ENCODE measurements at places on chromosomes 16 and 17.

DNA sequence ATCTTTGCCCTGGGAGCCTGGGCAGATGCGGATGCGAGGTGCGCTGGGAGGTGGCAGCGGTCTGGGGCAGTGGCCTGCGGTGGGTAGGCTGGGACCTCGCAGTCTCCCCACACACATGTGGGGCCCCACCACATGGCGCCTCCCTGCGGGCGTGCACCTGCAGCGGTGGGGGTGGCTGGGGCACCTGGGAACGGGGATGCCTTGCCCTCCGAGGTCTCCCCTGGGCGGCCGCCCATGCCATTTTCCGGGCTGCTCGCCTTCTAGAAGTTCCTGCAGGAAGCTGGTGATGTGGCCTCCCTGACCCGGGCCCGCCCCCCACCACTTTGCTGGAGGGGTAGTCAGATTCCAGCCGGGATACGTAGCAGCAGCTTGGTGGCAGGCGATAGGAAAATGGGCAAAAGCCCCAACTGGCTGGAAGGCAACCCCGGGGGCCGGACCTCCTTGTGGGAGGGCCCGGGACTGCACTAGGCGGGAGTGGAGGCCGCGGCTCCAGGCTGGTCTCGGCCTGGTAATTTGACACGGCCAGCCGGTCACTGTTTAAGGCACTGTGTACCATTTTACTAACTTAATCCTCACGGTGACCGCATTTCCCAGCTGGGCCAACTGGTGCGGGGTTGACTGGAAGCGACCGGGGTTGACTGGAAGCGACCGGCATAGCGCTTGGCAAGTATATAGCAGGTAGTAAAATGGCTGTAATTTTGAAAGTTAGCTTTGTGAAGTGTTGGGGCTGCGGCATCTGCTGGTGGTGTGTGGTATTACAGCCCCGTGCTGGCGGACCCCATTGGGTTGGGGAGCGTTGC is 38.5 kb downstream of the IGF2BP1 start:
- no peak for DNase-seq

DNA sequence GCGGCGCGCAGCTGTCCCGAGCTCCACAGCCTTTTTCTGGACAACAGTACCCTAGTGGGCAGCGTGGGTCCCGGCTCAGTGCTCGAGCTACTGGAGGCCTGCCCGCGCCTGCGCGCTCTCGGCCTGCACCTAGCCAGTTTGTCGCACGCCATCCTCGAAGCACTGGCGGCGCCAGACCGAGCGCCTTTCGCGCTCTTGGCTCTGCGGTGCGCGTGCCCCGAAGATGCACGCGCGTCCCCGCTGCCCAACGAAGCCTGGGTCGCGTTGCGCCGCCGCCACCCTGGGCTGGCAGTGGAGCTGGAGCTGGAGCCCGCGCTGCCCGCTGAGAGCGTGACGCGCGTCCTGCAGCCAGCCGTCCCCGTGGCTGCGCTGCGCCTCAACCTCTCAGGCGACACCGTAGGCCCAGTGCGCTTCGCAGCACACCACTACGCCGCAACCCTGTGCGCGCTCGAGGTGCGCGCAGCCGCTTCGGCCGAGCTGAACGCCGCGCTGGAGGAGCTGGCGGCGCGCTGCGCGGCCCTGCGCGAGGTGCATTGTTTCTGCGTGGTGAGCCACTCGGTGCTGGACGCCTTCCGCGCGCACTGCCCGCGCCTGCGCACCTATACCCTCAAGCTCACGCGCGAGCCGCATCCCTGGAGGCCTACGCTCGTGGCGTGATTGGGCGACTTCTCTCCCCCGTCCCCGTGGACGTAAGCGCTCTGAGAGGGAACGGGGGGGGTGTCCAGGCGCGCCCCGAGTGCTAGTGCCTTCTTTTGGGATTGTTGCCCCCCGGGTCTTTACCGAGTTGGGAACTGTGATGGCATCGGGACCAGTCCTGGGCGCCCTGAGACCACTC is 1.2 kb upstream of the HSF4 start:
- no peak for DNase-seq

GRCh38 chr17:50146927-50147665 is 3.4 kb downstream of the PPP1R9B start:
- no peak for DNase-seq

GRCh38 chr17:21239680-21240368 is 13.4 kb downstream of the NATD1 start:
- DNase-seq: no peak

- no peak for DNase-seq
These were observed 7.2 kb downstream of the ALOX12B start for GRCh38 chr17:8080208-8080798.

DNA sequence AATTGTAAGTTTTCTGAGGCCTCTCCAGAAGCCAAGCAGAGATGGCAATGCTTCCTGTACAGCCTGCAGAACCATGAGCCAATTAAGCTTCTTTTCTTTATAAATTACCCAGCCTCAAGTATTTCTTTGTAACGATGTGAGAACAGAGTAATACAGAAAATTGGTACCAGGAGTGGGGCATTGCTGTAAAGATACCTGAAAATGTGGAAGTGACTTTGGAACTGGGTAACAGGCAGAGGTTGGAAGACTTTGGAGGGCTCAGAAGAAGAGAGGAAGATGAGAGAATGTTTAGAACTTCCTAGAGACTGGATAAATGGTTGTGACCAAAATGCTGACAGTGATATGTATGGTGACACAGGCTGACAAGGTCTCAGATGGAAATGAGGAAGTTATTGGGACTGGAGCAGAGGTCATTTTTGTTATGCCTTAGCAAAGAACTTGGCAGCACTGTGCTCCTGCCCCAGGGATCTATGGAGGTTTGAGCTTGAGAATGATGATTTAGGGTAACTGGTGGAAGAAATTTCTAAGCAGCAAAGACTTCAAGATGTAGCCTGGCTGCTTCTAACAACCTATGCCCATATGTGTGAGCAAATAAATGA is 23.1 kb downstream of the PRDM7 start:
- DNase-seq: no peak

DNA sequence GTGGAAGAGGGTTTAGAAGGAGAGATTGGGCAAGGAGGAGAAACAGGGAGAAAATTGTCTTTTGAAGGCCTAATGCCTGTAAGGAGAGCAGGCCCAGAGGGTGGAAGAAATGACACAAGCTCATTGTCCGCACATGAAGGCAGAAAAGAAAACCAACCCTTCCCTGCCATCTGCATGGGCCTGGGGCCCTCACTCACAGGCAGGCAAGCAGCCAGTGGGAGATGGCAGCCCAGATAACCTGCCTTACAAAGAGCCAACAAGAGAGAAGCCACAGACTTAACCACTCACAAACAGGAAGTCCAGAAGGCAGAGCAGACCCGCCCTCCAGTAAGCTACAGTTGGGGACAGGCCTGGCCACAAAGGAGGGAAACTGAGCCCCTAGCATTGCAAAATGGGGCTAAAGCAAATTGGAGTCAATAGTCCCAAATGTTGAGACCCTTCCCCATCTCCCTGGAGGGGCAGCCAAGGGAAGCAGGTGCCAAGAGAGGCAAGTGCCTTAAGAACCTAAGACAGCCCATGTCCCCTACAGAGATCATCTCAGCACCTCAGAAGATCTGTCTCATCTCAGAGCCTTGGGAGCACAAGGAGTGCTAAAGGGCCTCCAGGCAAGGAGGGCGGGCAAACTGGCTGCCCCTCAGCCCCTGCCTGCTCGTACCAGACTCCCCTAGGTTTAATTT is 7.3 kb upstream of the TSPOAP1 start:
- no peak for DNase-seq

GRCh38 chr16:65305266-65305959 is 183.6 kb upstream of the CDH11 start:
- DNase-seq: no peak

DNA sequence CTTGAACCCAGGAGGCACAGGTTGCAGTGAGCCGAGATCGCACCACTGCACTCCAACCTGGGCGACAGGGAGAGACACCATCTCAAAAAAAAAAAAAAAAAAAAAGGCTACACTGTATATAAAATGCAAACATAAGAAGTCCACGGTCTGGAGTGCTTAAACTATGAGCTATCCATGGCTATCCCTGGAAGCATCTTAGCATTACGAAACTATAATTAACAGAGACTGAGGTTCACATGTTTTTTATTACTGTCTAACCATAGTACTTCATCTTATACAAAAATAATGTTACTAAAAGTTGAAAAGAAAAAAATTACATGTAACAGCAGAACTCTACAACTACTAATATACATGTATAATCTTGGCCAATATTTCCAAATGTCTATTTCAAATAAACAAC is 32.8 kb downstream of the HELZ start:
- no peak for DNase-seq

DNA sequence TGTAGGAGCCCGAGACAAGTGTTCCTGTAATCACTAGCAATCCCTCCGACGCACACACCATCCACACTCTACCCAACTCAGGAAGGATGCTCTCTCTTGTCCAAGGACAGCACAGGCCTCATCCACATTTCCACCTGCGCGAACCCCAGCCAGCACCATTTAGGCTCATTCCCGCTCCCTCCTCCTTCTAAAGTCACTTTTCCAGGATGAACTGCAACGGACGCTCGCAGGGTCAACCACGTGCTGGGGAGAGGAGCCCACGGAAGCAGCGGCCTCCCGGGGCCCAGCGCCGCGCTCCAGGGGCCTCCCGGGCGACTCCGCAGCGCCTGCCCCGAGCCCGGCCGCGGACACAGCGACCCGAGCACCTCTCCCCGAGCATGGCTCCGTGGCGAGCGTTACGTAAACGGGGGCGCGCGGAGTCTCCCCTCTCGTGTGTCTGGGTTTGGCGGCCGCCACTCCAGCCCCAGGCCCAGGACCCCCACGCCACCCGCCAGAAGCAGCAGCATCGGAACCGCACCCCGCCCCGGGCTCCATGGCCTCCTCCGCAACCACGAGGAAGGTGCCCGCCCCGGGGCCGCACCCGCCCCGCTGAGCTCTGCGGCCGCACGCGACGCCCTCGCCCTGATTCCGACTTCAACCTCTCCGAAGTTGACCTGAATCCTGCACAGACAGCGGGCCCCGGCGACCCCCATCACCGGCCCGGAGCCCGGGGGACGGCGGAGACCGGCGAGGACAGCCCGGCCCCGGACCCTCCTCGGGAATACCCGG is 668 bp downstream of the USP36 start:
- DNase-seq: no peak

DNA sequence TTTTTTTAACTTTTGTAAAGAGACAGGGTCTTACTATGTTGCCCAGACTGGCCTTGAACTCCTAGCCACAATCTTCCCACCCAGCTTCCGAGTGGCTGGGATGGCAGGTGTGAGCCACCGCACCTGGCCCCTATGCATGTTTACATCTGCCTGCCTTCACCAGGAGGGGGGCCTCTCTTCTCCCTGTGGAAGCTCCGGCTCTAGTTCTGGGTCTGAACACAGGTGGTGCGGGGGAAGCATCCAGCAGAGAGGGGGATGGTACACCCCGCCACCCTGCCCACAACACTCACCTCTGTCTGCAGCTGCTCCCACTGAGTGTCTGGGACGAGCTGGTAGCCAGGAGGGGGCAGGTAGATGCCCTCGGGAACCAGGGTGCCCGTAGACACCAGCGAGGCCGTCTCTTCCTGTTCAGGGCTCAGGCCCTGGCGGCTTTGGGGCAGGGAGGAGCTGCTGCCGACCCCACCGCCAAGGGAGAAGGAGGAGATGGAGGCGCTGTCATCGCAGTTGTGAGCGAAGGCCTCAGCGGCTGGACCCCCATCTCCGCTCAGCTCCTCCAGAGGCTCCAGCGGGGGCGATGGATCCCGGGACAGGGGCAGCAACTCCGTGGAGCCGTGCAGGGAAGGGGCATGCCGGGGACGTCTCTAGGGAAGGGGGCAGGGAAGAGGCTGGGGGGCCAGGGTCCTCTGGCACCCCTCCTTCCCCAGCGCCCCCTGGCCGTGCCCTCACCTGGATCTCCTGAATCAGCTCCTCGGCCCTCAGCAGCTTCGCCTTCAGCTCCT is 10.9 kb downstream of the RABEP2 start:
- no peak for DNase-seq
